Activated CD4-positive, alpha-beta T cell treated with anti-CD3 and anti-CD28 coated beads, Interleukin-2, amount 10 ng/mL, durations not matched to agents 24 days and 14 days (primary cell): ENCODE measurements at places on chromosomes 6 and 20. TPM values are rescaled to one million over a fixed set of nuclear protein-coding genes. Genes with fewer than 3 reads are reported as not detected.

GRCh38 chr6:43937236-43938177 is 167.5 kb downstream of the VEGFA start:
- no peak for DNase-seq

GRCh38 chr6:10759884-10760329 is 12.3 kb downstream of the TMEM14B start:
- no peak for DNase-seq

GRCh38 chr6:34359418-34360158 is 32.9 kb downstream of the NUDT3 start:
- DNase-seq = no peak

DNA sequence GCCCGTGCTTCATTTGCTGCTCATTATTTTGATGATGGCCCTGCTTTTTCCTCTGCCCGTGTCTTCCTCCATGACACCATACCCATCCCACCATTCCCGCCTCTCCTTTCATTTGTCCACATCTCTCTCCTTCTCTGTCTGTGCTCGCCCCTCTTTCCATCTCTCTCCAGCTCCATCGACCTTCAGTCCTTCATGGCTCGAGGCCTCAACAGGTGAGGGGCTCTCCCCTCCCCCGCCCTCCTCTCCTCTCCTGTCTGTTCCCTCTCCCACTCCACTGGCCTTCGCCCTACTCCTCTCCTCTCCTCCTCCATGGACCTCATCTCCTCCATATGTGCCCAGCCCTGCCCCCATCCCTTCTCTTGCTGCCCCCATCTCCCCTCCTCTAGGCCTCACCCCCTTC is 12.1 kb upstream of the ZBTB9 start:
- DNase-seq = no peak

The POU5F1 gene
- total RNA-seq = not detected in 2 replicates

GRCh38 chr6:12012038-12012557 is at the start of gene HIVEP1:
HIVEP1 (plus strand) TSS chr6:12012312; CDS start chr6:12015629, 3,317 bp downstream.
- DNase-seq = no peak

DNA sequence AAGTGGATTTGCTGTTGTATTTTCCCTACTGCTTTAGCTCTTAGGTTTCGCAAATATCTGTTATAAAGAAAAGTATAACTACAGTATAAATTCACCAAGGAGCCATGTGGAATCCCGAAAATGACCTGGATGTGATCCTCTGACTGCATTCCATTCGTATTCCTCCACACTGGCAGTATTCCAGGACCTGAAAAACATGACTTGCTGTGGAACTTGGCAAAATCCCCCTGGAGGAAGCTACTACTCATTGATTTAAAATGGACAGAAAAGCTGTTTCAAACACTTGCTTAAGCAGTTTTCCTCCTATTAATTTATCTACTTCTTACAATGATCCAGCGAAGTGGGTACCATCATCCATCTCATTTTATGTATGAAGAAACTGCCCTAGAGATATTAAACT is 13.3 kb upstream of the ENPP5 start:
- no peak for DNase-seq

DNA sequence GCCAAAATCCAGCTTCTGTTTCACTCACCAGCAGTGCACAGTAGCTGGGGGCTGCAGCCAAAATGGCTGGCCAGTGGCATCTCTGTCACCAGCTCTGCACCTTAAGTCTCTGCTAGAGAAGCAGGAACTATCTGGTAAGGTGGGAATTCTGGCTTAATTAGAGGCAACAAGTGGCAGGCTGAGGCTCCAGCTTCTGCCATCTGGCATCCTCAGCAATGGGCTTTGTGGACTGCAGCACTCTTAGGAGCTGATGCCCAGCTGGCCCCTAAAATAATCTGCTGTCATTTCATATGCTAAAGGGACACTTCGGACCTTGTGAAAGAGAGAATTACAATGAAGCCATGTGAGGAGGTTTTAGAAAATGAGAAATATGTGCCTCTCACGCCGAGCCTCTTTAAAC is 4.6 kb upstream of the CLDN20 start:
- DNase-seq = no peak

DNA sequence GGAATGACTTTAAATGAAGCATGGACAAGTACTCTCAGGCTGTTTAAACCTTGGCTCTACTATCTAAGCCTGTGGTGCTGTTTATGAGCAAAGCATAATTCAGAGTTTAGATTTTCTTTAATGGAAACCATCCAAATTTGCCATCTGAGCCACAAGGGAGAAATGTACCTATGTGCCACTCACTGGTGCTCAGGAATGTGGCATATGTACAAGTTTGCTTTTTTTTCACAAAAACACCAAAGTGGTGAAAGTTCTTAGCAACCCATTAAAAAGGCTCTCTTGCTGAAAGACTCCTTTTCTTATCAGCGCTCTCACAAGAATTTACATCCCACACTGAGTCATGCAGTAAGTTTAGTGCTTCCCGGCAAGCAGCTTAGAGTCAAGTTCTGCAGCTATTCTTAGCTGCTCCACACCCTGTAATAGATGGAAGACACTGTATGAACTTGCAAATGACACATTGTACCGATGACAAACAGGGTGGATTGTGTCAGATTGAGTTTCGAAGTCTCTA is 57.3 kb upstream of the MLIP start:
- DNase-seq = no peak

- no peak for DNase-seq
These were observed 49.3 kb upstream of the E2F3 start for GRCh38 chr6:20352346-20352745.

The SYCP2 gene
- total RNA-seq = 5.2 and 5.3 TPM in 2 replicates

The LPIN3 gene
- 1.2 and 1.6 TPM in 2 replicates for total RNA-seq

DNA sequence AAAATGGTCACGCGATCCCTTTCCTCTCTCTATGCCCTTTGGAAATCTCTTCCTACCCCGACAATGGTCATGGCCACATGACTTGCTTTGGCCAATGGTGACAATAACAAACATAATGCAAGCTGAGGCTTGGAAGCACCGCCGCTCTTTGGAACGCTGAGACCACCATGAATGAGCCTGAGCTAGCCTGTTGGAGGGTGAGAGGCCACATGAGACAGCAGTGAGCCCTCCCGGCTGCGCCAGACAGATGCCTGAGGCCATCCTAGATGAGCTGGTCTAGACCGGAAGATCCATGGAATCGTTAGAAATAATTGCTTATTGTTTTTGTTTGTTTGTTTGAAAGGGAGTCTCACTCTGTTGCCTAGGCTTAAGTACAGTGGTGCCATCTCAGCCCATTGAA is 64.2 kb downstream of the STK35 start:
- DNase-seq = no peak

DNA sequence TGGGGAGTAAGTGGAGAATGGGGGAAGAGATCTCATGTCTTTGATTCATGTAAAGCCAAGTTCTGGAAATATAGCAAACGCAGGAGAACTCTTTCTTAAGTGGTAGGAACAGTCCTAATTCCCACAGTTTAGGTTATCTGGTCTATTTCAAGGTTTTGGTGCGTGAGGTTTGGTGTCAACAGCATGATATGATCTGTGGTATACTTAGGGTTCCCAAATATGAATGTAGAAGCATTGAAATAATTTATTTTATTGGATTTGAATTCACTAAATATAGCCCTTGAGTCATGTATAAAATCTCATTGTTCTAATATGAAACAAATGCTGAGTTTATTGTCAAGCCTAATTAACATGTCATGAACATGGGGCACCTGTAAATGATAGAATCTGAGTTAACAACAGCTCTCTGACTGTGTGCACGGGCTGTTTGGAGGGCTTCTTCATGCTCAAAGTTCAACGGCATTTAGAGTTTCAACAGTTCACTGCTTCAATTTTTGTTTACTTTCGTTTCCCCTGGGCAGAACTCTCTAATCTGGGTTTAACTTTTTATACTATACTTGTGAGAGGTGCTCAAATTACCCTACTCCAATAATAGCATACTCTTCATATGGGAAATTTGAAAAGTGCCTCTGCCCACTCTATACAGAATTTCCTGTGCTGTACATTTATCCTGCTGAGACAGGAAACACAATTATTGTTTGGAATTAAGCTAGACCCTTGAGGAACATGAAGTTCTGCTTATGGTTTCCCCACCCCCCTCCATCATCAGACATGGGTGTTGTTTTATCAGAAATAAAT is 236.3 kb upstream of the ZNF217 start:
- DNase-seq = peak; percentile 74

The MAFB gene
- 0.93 and 1.2 TPM in 2 replicates for total RNA-seq

DNA sequence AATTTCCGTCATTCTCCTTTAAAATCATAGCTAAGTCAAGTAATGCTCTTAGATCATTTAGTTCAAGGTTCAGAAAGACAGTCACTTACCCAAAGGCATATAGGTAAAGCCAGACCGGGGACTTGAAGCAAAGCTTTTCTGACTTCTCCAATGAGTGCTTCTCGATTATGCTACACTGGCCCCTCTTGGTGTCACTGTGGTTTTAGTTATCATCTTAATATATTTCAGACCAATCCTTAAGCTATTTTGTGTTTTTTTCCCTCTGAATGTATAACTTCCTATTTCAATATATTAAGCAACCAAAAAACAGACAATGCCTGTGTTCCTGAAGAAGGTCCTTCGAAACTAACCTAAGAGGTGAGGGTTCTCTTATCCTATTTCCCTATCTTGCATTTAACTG is 3.9 kb downstream of the PRDM1 start:
- no peak for DNase-seq

- no peak for DNase-seq
These were observed 220.0 kb downstream of the QKI start for GRCh38 chr6:163634211-163635171.

DNA sequence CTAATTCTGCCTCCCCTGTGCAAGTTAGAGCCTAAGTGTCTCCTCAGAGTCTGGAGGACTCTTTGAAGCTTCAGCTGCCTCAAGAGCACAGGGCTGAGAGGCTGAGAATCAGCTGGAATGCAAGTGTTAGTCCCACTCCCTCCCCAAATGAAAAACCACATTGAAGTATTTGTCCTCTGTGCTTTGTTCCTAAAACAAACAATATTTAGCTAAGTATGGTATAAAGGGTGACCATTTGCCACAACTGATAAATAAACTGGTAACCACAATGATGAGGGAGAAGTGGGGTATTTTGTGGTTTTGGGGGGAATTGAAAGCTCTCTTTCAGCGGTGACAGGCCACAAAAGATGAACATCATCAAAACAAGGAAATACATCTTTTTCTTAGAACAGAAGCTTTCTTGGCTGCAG is 91.7 kb upstream of the HDDC2 start:
- DNase-seq = no peak

GRCh38 chr6:37865504-37865903 is 46.0 kb downstream of the ZFAND3 start:
- no peak for DNase-seq

DNA sequence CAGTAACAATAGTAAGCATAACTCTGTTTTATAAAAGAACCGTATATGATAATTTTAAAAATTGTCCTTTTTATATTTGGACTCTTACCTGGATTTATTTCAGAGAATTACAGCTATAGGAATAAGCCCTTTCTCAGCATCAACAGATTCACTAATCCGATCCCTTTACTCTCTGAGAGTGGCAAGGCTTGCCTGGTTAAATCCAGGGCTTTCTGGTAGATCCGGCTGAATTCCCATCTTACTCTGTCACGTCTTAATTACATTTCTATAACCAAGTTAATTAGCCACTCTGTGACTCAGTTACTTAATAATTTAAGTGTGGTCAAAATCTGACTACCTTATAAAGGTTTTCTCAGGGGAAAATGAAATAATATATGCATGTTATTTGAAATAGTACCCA is 294.7 kb downstream of the FRK start:
- DNase-seq = no peak

DNA sequence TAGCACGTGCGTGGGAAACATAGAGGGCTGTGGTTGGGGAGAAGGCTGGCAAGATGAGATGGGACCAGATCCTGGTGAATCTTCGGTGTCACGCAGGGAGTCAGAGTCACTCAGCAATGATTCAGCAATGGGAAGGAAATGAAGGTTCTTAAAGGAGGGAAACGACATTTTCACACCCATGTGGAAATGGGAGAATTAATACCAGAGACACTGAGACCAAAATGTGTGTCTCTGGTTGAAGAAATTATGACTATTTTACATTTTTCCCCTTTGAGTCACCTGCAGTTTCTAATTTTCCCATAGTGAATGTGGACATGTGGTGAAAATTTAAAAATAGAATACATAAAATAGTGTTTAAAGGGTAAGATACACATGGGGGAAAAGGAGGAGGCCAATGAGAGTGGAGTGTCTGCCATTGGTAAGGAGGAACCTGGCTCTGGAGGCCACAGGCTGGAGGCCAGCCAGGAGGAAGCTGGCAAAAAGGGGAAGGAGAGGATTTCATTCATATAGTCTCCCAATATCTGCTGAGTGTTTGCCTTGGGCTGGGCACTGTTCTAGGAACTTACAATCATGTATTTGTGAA is 17.5 kb downstream of the NRN1 start:
- no peak for DNase-seq

DNA sequence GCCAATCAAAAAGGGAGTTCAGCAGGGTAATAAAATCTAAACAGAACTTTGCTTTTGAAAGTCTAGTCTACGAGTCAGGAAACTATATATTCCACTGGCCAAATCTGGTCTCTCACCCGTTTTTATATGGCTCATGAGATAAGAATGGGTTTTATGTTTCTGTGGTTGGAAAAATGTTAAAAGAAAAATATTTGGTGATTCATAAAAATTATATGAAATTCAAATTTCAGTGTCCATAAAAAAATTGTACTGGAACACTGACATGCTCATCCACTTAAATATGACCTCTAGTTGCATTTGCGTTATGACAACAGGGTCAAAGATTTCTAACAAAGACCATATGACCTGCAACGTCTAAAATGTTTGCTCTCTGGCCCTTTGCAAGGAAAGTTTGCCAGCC is 22.3 kb upstream of the LAMP5 start:
- DNase-seq = no peak

DNA sequence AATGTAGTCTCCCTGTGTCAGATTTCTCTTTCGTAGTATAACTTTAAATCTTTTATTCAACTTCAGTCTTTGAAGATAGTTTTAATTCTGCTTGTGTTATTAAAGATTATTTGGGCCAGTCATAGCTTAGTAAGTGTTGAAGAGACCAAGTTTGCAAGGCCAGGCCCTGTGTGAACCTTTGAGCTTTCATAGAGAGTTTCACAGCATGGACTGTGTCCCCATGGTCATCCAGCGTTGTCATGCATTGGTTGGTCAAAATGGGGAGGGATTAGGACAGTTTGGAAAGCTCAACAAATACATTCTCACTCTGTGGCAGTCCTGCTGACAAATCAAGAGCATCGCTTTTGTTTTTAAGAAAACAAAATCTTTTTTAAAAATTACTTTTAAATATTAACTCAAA is 74.6 kb upstream of the FAM83B start:
- no peak for DNase-seq

- no peak for DNase-seq
These were observed 4.3 kb upstream of the MTG2 start for GRCh38 chr20:62178316-62179161.

The OR12D3 gene
- not detected in 2 replicates for total RNA-seq

- no peak for DNase-seq
These were observed 266.2 kb upstream of the ADGRB3 start for GRCh38 chr6:68368845-68369244.

- DNase-seq = no peak
These were observed 5.2 kb downstream of the SYNGAP1 start for GRCh38 chr6:33424855-33425667.

GRCh38 chr6:117548797-117549301 is 53.5 kb downstream of the GOPC start:
- peak; percentile 81 for DNase-seq

The ELOVL4 gene
- 0.88 and 0.89 TPM in 2 replicates for total RNA-seq

GRCh38 chr20:57262301-57262700 is 4.1 kb downstream of the BMP7 start:
- DNase-seq = no peak

- no peak for DNase-seq
These were observed 280.5 kb downstream of the CLVS2 start for GRCh38 chr6:123276546-123276980.
